ENCODE measurements at places on chromosomes 11 and 22.
A peak's percentile ranks its signal among the peaks of the same experiment; 100 is the strongest.

- no peak for DNase-seq
Measured at GRCh38 chr11:9130297-9130696, 38.9 kb upstream of the SCUBE2 start.

GRCh38 chr11:6705905-6706535 is 22.9 kb upstream of the MRPL17 start:
- no peak for DNase-seq

GRCh38 chr11:120964857-120965256 is 59.0 kb upstream of the TBCEL start:
- DNase-seq: no peak

DNA sequence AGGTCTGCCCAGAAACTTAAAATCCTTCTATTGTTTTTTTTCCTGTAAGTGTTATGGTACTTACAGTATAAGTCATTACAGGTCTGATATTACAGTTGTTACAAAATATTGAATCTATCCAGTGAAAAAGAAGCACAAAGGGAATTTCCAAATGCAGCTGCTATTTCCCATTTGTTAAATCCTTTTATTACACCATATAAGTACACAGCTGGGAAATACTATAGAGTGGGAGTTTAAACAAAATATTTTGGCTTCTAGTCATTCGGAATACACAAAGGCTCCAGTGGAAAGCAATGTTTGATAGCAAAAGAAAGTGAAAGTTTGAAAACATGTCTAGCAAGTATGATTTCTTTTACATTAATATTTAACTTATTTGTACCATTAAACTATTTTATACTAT is 18.0 kb downstream of the SOX6 start:
- no peak for DNase-seq

- no peak for DNase-seq
Measured at GRCh38 chr11:128776069-128776423, 82.2 kb downstream of the FLI1 start.

DNA sequence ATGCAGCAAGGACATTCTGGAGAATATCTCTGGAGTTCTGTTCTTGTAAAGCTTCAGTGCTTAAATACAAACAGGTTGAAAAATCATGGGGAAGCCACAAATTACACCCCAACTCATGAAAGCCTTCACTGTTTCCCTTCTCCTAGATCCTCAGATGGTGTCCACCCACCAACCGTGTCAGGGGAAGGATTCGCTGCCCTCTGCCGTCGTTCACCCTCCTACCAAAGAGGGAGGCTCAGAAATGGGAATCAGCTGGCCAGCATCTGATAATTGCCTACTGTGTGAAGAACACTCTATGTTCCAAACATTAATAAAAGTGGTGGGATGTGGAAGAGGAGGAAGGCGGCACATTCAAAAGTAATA is 7.4 kb upstream of the HEPACAM start:
- DNase-seq: no peak

DNA sequence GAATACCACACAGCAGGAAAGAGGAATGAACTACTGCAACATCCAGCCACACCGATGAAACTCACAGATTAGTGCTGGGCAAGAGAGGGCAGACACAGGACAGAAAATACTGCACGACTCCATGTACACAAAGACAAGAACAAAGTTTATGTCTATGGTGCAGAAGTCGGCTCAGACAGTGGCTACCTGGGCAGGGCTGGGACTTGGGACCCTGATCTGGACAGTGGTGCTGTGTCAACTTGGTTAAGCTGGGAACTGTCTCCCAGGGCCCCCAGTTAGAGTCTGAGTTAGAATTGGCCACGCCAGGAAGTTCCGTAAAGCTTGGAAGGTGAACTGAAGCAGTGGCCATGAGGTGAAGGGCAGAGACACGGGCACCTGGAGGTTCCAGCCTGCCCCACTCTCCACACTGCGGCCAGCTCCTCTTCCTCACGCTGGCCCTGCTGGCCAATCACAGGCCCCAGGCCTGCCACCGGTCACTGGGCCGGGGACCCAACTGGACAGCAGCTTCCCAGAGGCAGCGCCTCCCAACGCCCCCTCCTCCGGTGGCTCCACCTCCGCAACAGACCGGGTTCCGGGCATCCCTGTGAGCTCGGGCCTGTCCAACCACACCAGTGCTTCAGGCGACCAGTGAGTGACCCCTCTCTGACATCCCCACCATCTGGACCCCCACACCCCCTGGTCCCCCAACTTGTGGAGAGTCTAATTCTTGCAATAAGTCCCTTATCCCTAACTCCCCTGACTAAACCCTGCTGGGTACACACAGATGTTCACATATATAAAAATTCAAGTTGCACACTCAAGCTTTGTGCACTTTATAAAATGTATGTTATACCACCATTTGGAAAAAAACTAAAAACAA is 93.7 kb downstream of the MICAL3 start:
- no peak for DNase-seq

DNA sequence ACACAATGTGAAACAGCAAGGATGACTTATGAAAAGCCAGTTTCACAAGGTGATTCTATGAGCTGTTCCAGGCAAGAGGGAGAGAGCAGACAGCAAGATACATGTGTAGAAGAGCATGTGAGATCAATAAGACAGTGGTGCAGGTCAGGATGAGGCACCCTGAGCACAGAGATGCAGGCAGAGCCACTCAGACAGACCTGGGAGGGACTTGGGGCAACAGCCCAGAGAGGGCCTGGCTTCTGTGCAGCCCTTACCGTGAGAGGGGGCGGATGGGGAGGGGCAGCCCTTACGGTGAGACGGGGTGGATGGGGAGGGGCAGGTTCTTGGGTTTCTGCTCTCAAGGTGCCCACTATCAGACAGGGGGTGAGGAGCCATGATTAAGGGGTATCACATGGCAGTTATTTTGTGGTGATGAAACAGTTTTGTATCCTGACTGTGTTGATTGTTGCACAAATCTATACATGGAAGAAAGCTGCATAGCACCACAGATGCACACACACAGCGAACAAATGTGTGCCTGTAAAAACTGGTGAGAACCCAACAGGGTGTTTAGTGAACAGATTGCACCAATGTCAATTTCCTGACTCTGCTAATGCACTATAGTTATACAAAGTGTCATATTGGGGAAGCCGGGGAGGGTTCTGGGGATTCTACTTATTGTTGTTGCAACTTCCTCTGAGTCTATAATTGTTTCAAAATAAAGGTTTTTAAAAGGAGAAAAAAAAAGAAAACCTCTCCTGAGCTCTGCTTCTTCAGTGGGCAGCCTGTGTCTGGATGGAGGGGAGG is 5.2 kb upstream of the C22orf42 start:
- DNase-seq: no peak

GRCh38 chr22:41833369-41834004 is 582 bp downstream of the SREBF2 start:
- DNase-seq: peak; percentile 81

- DNase-seq: no peak
Measured at GRCh38 chr11:134244593-134244992, 8.6 kb downstream of the THYN1 start.

DNA sequence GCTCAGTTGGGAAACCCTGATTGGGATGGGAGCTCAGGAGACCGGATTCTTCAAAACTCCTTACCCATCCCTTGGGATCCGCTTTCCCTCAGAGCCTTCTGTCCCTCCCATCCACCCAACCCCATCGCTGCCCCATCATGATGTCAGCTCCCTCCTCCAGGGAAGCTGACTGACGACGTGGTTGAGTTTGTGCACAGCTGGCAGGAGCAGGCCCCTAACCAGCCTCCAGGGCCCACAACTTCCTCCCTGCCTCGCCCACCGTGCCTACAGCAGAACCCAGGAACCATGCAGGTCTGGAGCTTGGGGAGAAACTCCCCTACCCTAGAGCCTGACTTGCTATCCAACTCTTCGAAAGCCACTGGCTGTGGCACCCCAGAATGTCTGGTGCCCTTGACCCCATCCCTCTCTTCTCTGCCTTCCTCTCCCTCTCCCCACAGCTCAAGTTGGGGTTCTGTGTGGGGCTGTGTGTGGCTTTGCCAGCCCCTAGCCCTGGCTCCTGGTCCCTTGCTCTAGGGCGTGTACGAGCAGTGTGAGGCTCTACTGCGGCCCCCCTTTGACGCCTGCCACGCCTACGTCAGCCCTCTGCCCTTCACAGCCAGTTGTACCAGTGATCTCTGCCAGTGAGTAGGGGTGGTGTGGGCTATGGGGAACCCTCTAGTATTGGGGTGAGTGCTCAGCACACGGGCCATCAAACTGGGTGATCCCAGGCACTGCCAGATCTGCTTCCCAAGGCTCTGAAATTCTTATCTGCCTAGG is 11.1 kb downstream of the OTOG start:
- no peak for DNase-seq

GRCh38 chr11:67230406-67230805 is 35.9 kb upstream of the GRK2 start:
- DNase-seq: no peak

DNA sequence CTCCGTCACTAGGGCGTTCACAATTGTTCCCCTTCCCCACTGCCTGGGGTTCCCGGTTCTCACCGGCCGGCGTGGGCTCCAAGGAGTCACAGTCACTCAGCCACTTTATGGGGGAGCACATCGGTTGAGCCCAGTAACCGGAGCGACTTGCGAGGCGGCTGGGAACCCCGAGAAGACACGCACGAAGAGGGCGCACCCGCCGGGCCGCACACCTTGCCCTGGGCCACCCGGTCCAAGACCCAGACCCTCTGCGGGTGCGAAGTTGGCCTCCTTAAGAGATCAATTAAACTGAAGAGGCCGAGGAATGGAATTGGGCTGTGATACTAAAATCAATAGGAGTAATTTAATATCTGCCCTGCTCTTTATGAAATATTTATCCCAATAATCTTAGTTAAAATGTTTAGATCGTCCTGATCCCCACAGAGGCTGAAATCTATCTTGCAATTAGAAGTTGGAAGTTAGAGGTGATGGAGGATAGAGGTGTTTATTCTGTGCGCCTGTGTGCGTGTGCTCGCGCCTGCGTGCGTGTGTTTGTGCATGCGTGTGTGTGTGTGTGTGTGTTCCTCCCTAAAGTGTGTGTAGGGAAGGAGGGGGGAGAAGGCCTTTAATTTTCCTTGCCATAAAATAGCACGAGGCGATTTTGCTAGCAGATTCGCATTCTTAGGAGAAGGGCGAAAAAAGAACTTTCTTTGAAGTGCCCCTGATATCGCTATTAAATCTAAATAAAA is 954 bp upstream of the MN1 start:
- DNase-seq: no peak

- DNase-seq: no peak
Measured at GRCh38 chr22:42966497-42966896, 48.5 kb downstream of the PACSIN2 start.

GRCh38 chr11:33970984-33971466 is 79.1 kb upstream of the LMO2 start:
- no peak for DNase-seq
